ENCODE measurements at places on chromosomes 2 and 18.

- no peak for DNase-seq
Observed at GRCh38 chr2:2096803-2097464, 234.1 kb downstream of the MYT1L start.

GRCh38 chr18:13359210-13359609 is 140.7 kb downstream of the LDLRAD4 start:
- DNase-seq: no peak

DNA sequence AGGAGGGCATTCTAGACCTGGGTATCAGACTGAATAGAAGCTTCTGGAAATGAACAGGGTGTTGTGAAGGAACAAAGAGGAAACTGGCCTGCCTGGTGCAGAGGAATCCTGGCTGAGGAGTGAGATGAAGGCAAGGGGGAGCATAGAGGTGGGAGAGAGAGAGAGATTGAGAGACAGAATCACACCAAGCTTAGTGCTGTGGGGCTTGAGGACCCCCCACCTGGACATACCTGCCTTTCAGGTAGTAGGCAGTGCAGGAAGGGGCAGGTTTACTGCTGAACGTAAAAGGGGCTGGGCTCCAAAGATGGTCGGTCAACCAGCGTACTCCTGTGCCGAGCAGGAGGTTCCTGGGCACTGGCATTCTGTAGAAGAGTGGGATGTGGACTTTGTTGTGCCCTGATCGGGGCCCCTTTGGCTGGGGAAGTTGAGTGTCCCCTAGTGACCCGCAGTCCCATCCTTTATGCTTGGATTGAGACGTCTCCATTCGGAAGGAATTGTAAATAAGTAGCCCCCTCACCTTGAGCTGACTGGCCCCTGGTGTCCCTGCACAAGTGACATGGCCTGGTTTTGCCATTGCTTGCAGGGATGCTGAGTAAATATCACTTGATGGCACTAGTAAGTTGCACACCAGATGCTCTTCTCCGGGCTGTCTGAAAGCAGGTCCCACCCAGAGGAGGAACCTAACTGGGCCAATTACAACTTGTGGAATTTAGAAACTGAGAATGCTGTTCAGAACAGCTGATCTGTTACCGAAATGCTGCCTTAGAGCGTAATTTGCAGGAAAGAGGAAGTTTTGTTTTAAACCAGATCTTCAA is 1.4 kb downstream of the UBE2F start:
- DNase-seq: peak; percentile 71

- DNase-seq: no peak
Observed at GRCh38 chr2:32168513-32168912, 2.8 kb downstream of the SLC30A6 start.

- peak; percentile 1 for DNase-seq
Observed at GRCh38 chr2:50529600-50530218, 502.2 kb downstream of the NRXN1 start.

DNA sequence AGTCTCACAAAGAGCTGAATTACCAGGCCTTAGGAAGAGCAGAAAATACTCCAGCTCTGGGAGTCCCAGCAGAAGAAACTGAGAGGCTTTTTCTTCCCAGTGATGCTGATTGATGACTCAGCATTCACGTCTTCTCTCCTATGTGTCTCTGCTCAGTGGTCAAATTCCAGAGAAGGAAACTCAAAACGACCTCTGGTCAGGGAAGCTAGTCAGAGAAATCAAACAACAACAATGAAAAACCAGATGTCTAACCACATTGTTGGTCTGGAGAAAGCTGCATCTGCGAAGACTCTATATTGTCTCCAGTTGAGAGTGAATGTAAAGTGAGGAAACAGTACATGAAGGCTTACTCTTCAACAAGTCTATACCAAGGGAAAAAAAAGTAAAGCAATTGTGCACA is 28.6 kb upstream of the CERS6 start:
- DNase-seq: no peak

GRCh38 chr18:70288171-70288850 is 534 bp upstream of the SOCS6 start:
- DNase-seq: no peak

- no peak for DNase-seq
Observed at GRCh38 chr18:57077005-57077765, 69.7 kb upstream of the BOD1L2 start.

GRCh38 chr2:102755284-102755683 is 6.5 kb upstream of the TMEM182 start:
- DNase-seq: no peak
